ENCODE measurements at places on chromosomes 12 and 14.
A peak's percentile ranks its signal among the peaks of the same experiment; 100 is the strongest.

DNA sequence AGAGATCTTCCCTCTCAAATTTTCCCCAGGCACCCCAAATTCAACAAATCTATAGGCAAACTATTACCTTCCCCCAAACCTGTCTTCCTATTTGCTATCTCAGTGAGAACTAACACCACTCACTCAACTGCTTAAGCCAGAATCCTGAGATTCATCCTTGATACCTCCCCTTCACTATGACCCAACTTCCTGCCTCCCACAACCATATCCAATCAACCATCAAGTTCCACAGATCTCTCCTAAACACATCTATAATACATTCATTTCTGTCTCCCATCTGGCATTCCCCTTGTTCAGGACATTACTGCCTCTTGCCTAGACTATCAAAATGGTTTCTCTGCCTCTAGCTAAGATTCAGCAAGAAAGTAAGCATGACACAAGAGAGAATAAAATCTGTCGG, 21.3 kb downstream of the YAF2 start:
- no peak for DNase-seq

DNA sequence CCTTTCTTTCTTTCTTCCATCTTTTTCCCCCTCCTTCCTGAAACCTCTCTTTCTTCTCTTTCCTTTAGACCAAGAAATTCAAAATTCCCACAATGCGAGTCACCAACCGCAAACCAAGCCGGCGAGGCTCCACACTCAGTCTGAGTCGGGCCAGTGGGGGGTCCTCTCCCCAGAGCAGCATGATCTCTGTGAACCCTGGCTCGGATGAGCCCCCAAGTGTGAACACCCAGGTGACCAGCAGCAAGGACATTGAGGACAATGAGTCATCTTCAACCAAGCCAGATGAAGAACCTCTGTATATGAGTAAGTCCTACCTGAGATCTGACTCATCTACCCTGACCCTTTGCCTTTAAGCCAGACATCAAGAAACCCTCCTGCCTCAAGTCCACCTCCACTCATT, 88.6 kb upstream of the TMEM233 start:
- DNase-seq: no peak

DNA sequence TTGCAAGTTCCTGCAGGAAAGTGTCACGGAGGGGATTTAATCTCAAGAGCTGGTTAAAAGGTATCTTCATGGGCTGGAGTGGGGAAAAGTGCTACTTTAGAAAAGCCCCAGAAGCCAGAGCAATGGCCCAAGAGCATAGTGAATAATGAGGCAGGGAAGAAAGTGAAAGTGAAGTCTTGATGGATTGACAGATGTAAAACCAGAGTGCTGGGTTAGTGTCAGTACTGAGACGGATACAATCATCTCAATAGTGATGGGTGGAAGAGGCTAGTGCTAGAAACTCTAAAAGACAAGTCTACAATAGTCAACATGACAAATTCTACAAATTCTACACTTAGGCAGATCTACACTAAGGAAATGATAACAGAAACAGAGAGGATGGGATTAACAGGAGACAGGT, 68.1 kb downstream of the CIT start:
- peak; percentile 2 for DNase-seq

GRCh38 chr12:4289231-4289878, 15.8 kb downstream of the CCND2 start:
- peak; percentile 30 for DNase-seq

- peak; percentile 36 for DNase-seq
These were observed 86.6 kb downstream of the KDM2B start for GRCh38 chr12:121494093-121494787.

Data from CD4-positive, alpha-beta T cell treated with Interferon alpha-2 for 1 hour (primary cell).